ENCODE measurements at places on chromosomes 6 and 20. TPM values are rescaled to one million over a fixed set of nuclear protein-coding genes. Genes with fewer than 3 reads are reported as not detected.

Gene RALGAPB
- 45.5 TPM for total RNA-seq

Gene DDAH2
- 143 TPM for total RNA-seq

Gene NKX2-2
- total RNA-seq = 0.46 TPM

Gene SYCP2
- total RNA-seq = 1.2 TPM

Gene OR2H1
- total RNA-seq = not detected

Gene FGD2
- not detected for total RNA-seq

Gene LY6G5B
- 13.9 TPM for total RNA-seq

Gene INSM1
- 0.21 TPM for total RNA-seq

Gene NRN1
- total RNA-seq = 0.68 TPM

Gene CRISP2
- 0.34 TPM for total RNA-seq

Gene MRAP2
- 10.8 TPM for total RNA-seq

Gene COL10A1
- not detected for total RNA-seq

Gene SLC16A10
- 13.8 TPM for total RNA-seq

Gene IMPG1
- not detected for total RNA-seq

Gene HSF2
- 21.0 TPM for total RNA-seq

DNA sequence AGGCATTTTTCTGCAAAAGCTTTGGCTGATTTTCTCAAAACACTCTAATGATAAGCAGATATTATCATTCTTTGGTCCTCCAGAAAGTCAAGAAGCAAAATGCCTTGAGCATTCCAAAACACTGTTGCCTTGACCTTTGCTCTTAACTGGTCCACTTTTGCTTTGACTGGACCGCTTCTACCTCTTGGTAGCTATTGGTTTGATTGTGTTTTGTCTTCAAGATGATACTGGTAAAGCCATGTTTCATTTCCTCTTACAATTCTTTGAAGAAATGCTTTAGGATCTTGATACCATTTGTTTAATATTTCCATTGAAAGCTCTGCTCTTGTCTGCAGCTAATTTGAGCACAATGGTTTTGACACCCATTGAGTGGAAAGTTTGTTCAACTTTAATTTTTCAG lies 35.6 kb upstream of the SDHAF4 start:
- H3K27ac ChIP-seq = no peak overlapping the region
- no peak overlapping the region for H3K4me3 ChIP-seq
- H3K36me3 ChIP-seq = no peaks in the 10 kb centered on the region
- H3K4me1 ChIP-seq = no peaks in the 10 kb centered on the region

DNA sequence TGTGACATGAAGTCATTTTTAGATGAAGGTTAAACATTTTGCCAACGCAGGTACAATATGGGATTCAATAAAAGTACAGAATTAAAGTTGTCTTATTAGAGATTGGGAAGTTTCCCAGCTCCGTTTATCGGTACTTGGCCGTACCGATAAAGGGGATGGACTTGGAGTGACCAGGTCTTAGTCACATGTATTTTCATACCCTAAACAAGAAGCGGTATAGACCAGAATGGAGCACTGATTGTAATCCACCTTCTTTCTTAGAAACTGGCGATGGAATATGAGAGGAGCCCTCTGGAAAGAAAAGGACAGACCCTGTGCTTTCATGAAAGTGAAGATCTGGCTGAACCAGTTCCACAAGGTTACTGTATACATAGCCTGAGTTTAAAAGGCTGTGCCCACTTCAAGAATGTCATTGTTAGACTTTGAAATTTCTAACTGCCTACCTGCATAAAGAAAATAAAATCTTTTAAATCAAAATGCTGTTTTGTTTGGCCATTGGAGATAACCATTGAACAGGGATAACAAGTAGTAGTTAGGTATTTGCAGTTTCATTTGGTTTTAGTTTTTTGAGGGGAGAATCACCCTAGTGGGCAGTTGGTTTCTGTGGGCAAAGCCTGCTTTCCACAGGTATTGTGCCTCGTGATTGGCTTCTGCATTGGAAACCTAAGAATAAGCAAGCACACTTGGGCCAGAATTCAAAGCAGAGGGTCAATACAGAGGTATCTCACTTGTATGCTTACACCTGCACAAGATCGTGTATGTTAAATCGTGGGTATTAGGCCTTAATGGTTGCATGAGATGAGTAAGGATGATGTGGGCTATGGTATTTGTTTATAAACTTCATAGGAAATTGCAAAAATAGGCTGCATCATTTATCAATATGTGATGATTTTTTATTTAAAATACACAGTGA lies 11.2 kb upstream of the ZNFX1 start:
- peak; percentile 60 for DNase-seq
- H3K36me3 ChIP-seq = peaks cover 87% of the 10 kb centered on the region
- no peak overlapping the region for H3K27ac ChIP-seq
- no peak overlapping the region for H3K4me3 ChIP-seq
- H3K27me3 ChIP-seq = no peaks in the 10 kb centered on the region

- no peaks in the 10 kb centered on the region for H3K4me1 ChIP-seq
- DNase-seq = no peak
- H3K27me3 ChIP-seq = no peaks in the 10 kb centered on the region
- H3K4me3 ChIP-seq = no peak overlapping the region
- no peak overlapping the region for H3K27ac ChIP-seq
Measured at GRCh38 chr6:54286141-54286540, 22.1 kb upstream of the TINAG start.

- H3K4me1 ChIP-seq = no peaks in the 10 kb centered on the region
- H3K4me3 ChIP-seq = no peak overlapping the region
- DNase-seq = no peak
Measured at GRCh38 chr6:33716890-33717632, 5.6 kb upstream of the UQCC2 start.

- DNase-seq = no peak
- H3K27me3 ChIP-seq = no peaks in the 10 kb centered on the region
- no peak overlapping the region for H3K27ac ChIP-seq
- no peak overlapping the region for H3K4me3 ChIP-seq
- H3K4me1 ChIP-seq = no peaks in the 10 kb centered on the region
- H3K36me3 ChIP-seq = no peaks in the 10 kb centered on the region
Measured at GRCh38 chr6:169035385-169036240, 218.0 kb downstream of the THBS2 start.

DNA sequence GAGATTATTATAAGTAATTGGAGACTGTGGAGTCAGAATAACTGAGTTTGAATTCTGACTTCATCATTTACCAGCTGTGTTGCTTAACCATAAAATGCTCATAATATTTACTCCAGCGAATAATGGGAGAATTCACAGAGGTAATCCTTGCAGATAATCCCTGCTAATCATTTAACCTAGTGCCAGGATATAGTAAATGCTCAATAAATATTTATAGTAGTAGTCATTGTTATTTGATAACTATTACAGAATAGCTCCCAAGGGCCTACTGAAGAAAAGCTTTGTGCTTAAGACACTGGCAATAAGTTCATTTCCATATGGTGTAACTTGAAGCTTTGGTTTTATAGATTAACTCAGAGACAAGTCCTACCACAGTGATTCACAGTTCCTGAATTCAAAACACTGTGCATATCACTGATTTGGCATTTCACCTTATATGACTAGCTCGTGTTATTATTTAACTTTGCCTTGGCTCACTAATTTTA lies 208.8 kb upstream of the PLCB4 start:
- H3K4me1 ChIP-seq = no peaks in the 10 kb centered on the region
- DNase-seq = no peak
- no peaks in the 10 kb centered on the region for H3K27me3 ChIP-seq
- H3K36me3 ChIP-seq = no peaks in the 10 kb centered on the region

GRCh38 chr6:125773387-125774341 lies 17.1 kb upstream of the NCOA7 start:
- no peak overlapping the region for H3K27ac ChIP-seq
- H3K36me3 ChIP-seq = no peaks in the 10 kb centered on the region
- DNase-seq = no peak
- no peak overlapping the region for H3K4me3 ChIP-seq
- H3K4me1 ChIP-seq = no peaks in the 10 kb centered on the region

DNA sequence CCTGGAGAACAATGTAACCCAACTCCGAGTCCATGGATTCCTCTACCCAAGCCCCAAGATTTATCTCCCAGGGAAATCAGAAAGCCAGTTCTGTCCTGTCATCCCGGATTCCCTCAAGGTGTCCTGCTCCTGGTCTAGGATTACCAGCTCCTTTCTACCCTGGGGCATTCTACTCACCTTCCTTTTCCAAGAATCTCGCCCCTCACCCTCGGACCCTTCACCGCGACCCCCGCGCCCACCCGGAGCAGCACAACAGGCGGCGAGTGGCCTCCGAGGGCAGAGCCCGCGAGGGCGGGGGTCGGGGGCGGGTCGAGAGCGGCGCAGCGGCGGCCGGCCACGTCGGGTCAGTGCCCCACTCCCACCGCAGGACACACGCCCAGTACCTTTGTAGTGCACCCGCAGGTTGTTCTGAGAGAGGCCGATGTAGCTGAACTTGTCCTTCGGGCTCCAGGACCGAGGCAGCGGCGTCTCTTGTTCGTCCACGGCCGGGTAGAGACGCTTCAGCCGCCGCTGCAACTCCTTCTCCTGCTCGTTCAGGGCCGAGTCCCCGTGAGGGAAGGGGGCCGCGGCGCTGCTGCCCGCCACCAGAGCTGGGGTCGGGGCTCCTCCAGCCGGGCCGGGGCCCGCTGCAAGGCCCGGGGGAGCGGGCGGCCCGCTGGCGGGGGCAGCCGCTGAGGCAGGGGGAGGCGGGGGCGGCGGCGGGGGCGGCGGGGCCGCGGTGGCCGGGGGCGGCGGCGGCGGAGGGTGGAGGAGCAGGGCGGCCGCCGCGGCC lies 897 bp downstream of the RANBP9 start:
- H3K36me3 ChIP-seq = peaks cover 7% of the 10 kb centered on the region
- peak overlapping the region; percentile 1 for H3K27ac ChIP-seq
- peak; percentile 84 for DNase-seq

DNA sequence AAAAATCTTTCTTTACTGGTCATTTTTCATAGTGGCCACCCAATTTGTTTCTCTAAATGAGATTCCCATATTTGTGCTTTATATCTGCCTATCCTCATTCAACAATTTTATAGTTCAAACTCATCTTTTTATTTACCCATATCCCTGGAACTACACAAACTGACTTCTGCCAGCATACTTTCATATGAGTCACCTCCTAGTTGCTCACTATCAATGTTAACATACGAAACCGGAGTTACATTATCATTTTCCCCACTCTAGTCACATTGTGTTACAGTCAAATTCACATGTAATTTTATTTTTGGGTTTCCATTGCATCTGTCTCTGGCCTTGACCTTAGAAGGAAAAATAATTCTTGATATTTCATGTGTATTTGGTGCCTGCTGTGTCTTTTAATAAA lies 499.4 kb downstream of the MAFB start:
- no peaks in the 10 kb centered on the region for H3K36me3 ChIP-seq
- no peaks in the 10 kb centered on the region for H3K27me3 ChIP-seq
- H3K4me1 ChIP-seq = peaks cover 3% of the 10 kb centered on the region
- no peak overlapping the region for H3K27ac ChIP-seq
- DNase-seq = no peak

GRCh38 chr20:34309691-34310090 lies 6.5 kb upstream of the AHCY start:
- H3K36me3 ChIP-seq = no peaks in the 10 kb centered on the region
- H3K4me1 ChIP-seq = peaks cover 9% of the 10 kb centered on the region
- H3K4me3 ChIP-seq = no peak overlapping the region
- H3K27me3 ChIP-seq = peaks cover 9% of the 10 kb centered on the region
- no peak for DNase-seq

DNA sequence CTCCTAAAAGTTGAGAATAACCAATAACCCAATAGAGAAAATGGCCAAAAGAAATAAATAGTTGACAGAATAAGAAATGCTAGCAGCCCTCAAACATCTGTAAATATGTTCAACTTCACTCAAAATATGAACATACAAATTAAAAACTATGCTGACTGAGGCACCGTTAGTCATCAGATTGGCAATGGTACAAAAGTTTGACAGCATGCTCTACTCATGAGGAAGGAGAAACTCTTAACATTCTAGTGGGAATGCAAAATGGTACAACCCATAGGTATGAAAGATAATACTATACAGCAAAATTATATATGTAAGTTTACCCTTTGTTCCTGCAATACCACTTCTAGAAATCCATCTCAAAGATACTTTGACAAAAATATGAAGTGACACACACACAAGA lies 1.6 kb upstream of the ZSCAN12 start:
- H3K36me3 ChIP-seq = peaks cover 21% of the 10 kb centered on the region
- H3K4me3 ChIP-seq = no peak overlapping the region
- no peak overlapping the region for H3K27ac ChIP-seq

GRCh38 chr6:38676236-38676973 lies 26.5 kb downstream of the GLO1 start:
- H3K27me3 ChIP-seq = no peaks in the 10 kb centered on the region
- H3K4me1 ChIP-seq = no peaks in the 10 kb centered on the region
- peaks cover 67% of the 10 kb centered on the region for H3K36me3 ChIP-seq
- no peak overlapping the region for H3K27ac ChIP-seq
- no peak overlapping the region for H3K4me3 ChIP-seq

- H3K27me3 ChIP-seq = no peaks in the 10 kb centered on the region
- peaks cover 4% of the 10 kb centered on the region for H3K4me1 ChIP-seq
- H3K27ac ChIP-seq = no peak overlapping the region
Measured at GRCh38 chr6:125886021-125886420, 70.5 kb upstream of the HINT3 start.

DNA sequence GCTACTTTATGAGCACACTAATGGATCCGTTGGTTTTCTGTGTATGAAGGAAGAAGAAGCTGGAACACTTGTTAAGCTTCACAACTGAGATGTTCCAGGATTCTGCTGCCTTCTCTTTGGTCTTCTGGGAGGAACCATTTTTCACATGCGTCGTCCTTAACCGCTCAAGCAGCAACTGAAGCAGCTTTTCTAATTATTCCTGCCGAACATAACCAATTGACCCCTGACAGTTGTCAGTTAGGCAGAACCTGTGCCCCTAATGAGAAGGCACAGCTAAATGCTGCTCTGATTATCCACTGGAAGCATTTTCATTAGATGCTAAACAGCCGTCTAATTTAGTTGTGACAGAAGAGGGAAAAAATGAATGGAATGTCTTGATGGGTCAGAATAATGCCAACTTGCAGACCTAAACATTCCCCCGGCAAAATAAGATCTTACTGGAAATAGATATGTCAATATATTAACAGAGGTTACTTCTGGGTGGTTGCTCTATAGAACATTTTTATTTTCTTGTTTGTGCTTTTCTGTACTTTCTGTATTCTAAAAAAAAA lies 85.0 kb upstream of the SMLR1 start:
- H3K4me1 ChIP-seq = no peaks in the 10 kb centered on the region
- no peak overlapping the region for H3K27ac ChIP-seq
- H3K4me3 ChIP-seq = no peak overlapping the region
- DNase-seq = no peak
- H3K36me3 ChIP-seq = no peaks in the 10 kb centered on the region

GRCh38 chr20:17568045-17568788 lies 1.7 kb upstream of the DSTN start:
- peak overlapping the region; percentile 90 for H3K4me3 ChIP-seq
- H3K36me3 ChIP-seq = peaks cover 8% of the 10 kb centered on the region
- no peak for DNase-seq
- no peaks in the 10 kb centered on the region for H3K4me1 ChIP-seq
- H3K27me3 ChIP-seq = no peaks in the 10 kb centered on the region

- H3K4me1 ChIP-seq = no peaks in the 10 kb centered on the region
- H3K4me3 ChIP-seq = no peak overlapping the region
- no peak overlapping the region for H3K27ac ChIP-seq
- no peaks in the 10 kb centered on the region for H3K36me3 ChIP-seq
- DNase-seq = peak; percentile 13
- no peaks in the 10 kb centered on the region for H3K27me3 ChIP-seq
Measured at GRCh38 chr6:29499704-29500103, 11.9 kb upstream of the MAS1L start.

GRCh38 chr6:73388800-73389512 lies 5.7 kb upstream of the DDX43 start:
- H3K27me3 ChIP-seq = no peaks in the 10 kb centered on the region
- H3K27ac ChIP-seq = no peak overlapping the region
- H3K36me3 ChIP-seq = no peaks in the 10 kb centered on the region
- peak; percentile 94 for DNase-seq
- H3K4me1 ChIP-seq = no peaks in the 10 kb centered on the region
- H3K4me3 ChIP-seq = peak overlapping the region; percentile 86

GRCh38 chr6:4367643-4368042 lies 232.3 kb upstream of the ECI2 start:
- no peak overlapping the region for H3K4me3 ChIP-seq
- no peaks in the 10 kb centered on the region for H3K27me3 ChIP-seq
- DNase-seq = no peak
